ENCODE measurements at places on chromosomes 6 and 20.

DNA sequence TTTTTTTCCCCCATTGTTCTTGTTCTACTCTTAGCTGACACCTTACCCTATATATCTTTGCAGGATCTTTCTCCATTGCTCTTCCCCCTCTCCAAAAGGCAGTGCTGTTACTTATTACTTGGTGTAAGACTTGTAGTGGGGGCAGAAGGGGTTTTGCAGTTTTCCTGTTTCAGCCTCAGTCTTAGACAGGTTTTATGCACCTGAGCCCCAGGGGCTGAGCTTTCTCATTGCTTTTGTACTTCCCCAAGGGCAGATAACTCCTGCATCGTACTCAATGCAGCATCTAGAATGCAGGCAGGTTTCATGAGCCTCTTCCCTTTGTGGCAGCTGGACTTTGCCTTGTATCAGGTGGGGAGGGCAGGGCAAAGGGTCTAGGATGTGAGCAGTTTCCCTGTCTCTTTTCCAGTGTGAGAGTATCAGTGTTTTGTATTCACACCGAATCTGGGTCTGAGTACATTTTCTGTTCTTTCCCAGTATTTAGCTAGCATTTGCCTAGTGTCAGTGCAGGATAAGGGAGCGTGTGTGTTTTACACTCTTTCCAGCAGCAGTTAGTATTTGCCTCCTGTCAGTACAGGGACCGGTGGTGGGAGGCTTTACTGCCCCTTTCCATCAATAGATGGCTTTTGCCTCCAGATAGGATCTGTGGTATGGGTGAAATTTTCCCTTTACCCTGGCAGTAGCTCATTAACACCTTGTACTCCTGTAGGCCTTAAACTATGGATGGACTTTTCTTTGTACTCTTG is 19.6 kb downstream of the CYB5R4 start:
- DNase-seq, result no peak

- DNase-seq, result no peak
Measured at GRCh38 chr6:144547409-144547808, 262.3 kb downstream of the UTRN start.

GRCh38 chr6:21327326-21328112 is 266.0 kb upstream of the SOX4 start:
- DNase-seq, result no peak

- no peak for DNase-seq
Measured at GRCh38 chr6:71889366-71889765, 3.0 kb downstream of the RIMS1 start.

All from KBM-7 (cell line).